ENCODE measurements at places on chromosomes 3 and 15.

DNA sequence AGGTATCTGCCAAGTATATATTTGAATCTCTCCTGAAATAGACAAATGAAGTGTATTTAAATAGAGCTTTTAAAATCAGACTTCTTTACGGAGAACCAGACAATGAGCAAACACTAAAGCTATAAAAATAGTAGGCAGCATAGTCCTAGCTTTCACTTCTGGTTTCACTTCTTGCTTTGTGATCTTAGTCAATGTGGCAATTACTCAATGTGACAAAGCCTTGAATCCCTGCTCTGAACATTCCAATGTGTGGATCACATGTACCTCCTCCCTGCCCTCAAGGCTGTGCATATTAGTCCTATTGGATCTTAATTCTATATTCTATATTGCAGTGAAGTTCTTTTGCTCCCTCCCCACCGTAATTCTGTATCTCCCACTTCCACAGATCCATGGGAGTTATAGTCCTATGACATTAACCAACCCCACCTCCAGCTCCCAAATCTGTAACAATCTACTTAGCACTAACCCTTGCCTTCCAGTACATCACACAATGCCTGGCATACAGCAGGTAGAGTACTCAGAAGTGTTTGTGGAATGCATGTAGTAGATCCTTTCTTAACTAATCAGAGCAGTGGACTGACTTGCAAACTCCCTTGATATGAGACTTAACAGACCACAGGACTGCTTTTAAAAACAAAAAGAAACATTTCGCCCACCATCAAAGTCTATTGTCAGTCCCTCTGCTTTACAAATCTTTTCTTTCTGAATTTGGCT is 24.3 kb upstream of the CP start:
- no peak for DNase-seq

DNA sequence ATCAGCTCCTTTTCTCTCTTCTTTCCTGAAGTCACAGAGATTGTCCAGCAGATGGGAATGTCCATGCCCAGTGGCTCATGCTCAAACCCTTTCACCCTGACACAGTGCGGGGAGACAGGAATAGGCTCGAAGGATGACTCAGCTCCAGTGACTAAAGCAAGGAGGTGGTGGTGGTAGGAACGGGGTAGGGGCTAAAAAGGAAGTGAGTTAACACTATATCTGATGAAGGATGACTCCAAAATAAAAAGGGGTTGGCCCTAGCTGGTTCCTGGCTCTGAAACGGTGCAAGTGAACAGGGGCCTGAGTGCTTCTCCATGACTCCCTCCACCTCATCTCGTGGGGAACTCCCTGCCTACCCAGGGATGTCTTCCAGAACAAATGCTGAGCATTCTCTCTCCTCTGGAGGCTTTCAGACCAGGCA is 167.4 kb upstream of the LPP start:
- no peak for DNase-seq

GRCh38 chr3:173653781-173654180 is 256.2 kb downstream of the NLGN1 start:
- DNase-seq: no peak

GRCh38 chr3:176274161-176274560 is 923.1 kb downstream of the TBL1XR1 start:
- no peak for DNase-seq

- no peak for DNase-seq
Measured at GRCh38 chr15:49843725-49844124, 222.9 kb downstream of the DTWD1 start.

DNA sequence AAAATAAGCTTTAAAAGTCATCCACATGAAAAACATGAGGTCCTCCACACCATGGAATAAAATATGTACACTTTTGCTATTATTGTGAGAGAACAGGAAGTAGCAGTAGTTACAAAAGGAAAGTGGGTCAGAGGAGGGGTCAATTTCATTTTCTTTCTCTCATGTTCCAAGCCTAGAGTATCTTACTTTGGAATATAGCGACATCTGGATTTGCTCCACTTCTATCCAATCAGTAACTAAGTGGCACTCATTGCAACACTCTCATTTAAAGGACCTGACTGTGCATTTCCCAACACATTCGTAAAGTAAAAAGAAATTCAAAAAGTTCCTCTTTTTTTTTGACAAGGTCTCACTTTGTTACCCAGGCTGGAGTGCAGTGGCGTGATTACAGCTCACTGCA is 637.3 kb downstream of the TUSC7 start:
- DNase-seq: no peak

GRCh38 chr15:34359416-34359815 is 7.6 kb downstream of the LPCAT4 start:
- DNase-seq: no peak

- DNase-seq: no peak
Measured at GRCh38 chr3:134314588-134315285, 59.5 kb downstream of the AMOTL2 start.

DNA sequence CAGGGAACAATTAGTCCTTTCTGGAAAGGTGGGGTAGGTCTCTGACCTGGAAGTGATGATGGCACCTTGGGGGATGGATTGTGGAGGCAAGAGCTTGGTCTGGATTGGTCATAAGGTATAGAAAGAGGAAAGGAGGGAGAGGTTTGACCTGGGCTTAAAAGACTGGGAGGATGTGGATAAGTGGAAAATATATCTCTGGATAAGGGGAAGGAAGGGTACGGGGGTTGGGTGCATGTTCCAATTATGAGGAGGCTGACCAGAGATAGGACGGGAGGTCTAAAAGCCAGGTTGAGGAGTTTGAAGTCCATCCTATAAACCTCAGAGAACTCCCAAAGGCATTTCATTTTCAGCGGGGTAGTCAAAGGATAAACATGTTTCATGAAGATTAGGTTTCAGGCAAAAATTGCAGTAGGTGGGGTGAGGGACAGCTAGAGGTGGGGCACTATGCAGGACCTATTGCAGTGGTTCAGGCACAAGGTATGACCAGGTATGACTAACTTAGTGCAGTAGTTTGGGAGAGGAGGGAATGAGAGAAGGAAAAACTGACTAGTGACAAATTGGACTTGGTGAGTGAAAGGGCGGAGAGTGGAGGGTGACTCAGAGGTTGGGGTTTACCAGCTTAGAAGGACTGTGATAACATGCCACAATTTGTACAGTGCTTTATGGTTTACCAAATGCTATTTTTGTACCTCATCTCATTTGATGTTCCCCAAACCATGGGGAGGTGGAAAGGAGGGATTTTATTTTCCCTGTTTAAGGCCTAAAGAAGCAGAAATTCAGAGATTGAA is 10.7 kb downstream of the PDE8A start:
- peak; percentile 20 for DNase-seq

GRCh38 chr15:81038975-81039607 is 38.4 kb downstream of the TLNRD1 start:
- no peak for DNase-seq

- DNase-seq: no peak
Measured at GRCh38 chr3:179184826-179185225, 36.7 kb downstream of the PIK3CA start.

- no peak for DNase-seq
Measured at GRCh38 chr3:38136393-38136776, 542 bp downstream of the ACAA1 start.

DNA sequence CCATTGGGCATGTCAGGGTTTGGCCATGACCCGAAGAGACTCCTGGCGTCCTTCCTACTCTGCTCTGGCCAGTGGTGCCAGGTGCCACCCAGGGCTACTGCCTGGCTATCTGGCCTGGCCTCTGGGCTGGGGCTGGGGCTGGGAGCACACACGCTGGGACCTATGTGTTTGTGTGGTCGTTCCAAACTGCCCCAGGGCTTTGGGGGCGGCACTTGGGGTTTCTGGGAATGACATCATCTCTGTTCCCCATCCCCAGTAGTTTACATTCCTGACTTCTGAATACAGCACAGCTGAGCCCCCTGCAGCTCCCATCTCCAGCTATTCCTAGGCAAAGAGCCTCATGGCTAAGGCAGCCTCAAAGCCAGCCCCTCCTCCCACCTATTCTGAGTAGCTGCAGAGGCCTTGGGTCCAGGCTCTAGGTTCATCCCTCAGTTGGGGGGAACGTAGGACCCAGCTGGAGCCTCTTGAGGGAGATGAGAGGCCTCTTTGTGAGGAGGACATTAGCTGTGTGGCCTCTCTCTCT is 24.3 kb downstream of the PLEKHO2 start:
- no peak for DNase-seq

- no peak for DNase-seq
Measured at GRCh38 chr15:38072348-38073177, 138.1 kb downstream of the TMCO5A start.

GRCh38 chr3:168034152-168034928 is 61.4 kb downstream of the GOLIM4 start:
- no peak for DNase-seq

GRCh38 chr3:149340310-149340933 is 7.0 kb upstream of the TM4SF18 start:
- DNase-seq: no peak

GRCh38 chr3:186413615-186414415 is 51.8 kb upstream of the DGKG start:
- no peak for DNase-seq

DNA sequence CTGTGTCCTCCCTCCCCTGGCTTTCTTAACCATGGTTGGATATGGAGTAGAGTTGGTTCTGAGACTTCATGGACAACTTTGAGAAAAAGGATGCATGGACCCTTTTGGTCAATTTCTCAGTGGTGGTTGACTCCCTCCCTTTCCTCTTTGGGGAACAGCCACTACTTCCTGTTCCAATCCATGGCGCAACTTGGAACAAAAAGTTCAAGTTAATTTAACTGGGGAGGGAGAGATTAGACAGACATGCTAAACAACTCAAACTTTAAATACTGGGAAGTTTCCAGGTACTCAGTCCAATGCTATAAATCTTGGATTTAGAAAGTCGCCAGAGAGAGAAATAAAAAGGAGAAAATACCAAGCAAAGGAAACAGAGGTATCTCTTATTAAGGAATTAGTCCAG is 202.2 kb downstream of the PDZRN3 start:
- DNase-seq: no peak

DNA sequence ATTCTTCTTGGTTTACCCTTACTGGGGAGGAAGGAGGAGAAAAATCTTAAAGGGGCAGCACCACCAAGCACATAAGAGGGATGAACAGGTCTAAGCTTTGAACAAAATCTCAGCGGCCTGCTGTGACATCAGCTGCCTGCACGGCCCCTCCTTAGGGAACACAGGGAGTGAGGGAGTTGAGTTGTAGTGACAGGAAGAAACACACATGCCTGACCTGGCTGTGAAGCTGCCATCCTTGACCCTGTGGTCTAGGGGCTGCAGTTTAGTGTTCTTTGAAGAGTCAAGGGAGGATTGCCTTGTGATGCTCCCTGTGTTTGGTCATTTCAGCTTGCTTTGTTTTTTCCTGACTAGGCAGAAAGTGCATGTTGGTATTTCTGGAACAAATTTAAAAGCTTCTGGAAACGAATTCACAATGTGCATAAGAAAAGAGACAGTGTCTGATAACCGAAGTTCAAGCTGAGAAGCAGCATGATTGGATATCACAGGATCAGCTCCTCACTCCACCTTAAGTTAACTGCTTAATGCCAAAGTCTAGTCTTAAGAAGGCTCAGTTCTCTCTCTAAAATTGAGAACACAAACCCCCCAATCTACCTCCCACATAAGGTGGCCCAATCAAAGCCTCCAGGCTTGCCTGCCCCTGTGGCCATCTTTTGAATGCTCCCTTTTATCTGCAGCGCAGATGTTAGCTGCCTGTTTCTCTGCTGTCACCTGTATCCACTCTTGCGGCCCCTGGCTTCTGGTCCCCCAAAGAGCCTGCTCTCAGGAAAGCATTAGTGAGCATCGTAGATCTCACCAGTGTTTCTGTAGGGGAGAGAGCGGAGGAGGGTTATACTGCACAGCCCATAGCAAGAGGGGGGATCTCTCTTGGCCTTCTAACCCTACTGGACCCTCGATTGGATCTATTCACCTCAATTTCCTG is 82.2 kb downstream of the SCN11A start:
- no peak for DNase-seq

GRCh38 chr3:183799461-183799860 is 25.9 kb downstream of the MAP6D1 start:
- DNase-seq: no peak

GRCh38 chr3:185744997-185745843 is 79.6 kb downstream of the IGF2BP2 start:
- DNase-seq: no peak

DNA sequence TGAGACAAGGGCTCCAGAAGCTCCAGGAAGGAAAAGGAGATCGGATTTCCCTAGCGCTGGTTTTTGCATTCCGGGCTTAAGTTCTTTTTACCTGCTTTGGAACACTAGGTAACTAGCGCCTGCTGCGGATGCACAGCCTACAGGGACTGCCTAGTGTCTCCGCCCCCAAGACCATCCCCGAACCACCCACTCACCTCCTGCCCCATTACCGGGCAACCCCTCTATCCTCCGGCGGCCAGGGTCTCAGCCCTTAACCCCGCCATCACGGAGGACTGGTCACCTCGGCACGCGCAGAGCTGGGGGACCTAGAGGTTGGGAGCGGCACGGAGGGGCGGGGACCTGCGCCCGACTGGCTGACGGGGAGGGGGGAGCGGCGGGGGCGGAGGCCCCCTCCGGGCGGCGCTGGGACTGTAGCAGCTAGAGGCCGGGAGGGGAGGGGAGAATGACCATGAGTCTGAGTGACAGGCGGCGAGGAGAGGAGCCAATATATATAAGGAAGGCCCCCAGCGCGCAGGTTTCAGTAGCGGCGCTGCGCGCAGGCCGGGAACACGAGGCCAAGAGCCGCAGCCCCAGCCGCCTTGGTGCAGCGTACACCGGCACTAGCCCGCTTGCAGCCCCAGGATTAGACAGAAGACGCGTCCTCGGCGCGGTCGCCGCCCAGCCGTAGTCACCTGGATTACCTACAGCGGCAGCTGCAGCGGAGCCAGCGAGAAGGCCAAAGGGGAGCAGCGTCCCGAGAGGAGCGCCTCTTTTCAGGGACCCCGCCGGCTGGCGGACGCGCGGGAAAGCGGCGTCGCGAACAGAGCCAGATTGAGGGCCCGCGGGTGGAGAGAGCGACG is at the start of gene DLL4:
Gene DLL4, plus strand, starts transcription at position 520 of the 839 bp plus-strand sequence. CDS start 329 bp downstream, outside the sequence.
- DNase-seq: no peak

DNA sequence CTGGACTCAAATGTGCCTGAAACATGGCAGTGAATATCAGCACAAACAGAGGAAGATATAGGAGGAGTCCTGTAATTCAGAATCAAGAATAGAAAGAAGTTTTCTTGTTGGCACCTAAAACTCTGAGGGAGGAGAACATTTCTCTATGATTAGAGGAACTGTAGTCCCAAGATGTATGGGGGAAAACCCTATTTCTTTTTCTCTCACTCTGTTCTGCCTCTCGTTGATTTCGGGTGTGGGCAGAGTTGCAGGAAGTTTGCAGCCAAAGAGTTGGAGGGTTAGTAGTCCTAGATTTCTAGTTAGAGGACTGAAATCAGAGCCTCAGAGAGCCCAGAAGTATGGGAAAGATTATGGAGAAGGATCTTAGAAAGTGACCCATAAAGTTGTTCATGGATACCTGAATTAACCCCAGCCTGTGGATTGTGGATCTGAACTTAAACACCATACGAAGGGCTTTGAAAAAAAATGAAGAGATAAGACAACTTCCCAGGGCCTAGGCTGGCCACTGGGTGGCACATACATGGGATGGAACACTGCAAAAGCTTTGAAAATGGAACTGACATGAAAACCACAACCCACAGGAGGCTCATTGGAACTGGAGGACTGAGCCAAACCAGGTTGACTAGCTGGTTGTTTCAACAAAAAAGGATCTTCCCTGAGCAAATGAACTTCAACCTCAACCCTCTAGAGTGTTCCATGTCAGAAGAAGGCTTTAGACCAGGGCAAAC is 34.6 kb downstream of the FMN1 start:
- no peak for DNase-seq

- DNase-seq: no peak
Measured at GRCh38 chr3:147015334-147015733, 391.0 kb downstream of the ZIC4 start.

- DNase-seq: no peak
Measured at GRCh38 chr15:81255958-81256320, 59.3 kb downstream of the IL16 start.

GRCh38 chr15:99522288-99522687 is 43.5 kb upstream of the MEF2A start:
- no peak for DNase-seq
